NCI-H2081 treated with DMSO at 0.1 percent for 48 hours (cell line): ENCODE measurements at places on chromosomes 6 and 20.

DNA sequence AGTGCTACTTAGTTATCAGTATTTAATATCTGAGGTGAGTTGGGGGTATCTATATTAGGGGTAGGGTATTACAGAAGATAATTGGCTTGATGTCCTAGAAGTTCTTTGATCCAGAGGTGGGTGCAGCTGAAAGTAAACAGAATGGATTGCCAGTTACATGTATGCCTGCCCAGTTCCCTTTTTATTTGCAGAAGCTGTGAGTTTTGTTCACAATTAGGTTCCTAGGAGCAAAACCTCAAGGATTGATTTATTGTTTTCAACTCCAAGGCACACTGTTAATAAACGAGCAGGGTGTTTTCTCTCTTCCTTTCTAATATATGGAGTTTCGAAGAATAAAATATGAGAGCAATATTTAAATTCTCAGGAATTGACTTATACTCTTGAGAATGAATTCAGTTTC, 129.0 kb downstream of the SULF2 start:
- no peak for DNase-seq

GRCh38 chr20:22456109-22456508, 128.3 kb downstream of the FOXA2 start:
- DNase-seq, result no peak

GRCh38 chr6:142117366-142117765, 15.4 kb upstream of the GJE1 start:
- no peak for DNase-seq

- no peak for DNase-seq
Observed at GRCh38 chr6:7075341-7076000, 32.3 kb upstream of the RREB1 start.

- DNase-seq, result no peak
Observed at GRCh38 chr20:40600441-40601219, 88.4 kb downstream of the MAFB start.

- DNase-seq, result no peak
Observed at GRCh38 chr20:20655883-20656282, 56.6 kb downstream of the RALGAPA2 start.

DNA sequence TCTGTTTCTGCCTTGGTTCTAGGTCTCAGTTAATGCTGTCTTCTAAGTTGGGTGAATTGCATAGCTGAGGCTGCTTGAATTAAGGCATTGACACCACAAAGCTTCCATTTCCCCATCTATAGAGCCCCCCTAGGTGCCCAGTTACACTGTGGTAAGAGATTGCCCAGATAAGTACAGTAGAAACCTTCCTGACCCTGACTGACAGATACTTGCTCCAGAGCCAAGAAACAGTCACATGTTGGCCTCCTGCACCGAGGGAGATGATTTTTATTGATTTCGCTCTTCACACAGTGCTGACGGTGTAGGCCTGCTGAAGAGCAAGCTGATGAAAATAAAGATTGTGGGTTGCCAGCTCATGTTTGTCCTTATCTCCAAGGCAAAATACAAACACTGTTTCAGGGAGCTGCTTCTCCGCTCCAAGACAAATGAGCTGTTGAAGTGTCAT, 67.9 kb downstream of the TRMT11 start:
- DNase-seq, result no peak

DNA sequence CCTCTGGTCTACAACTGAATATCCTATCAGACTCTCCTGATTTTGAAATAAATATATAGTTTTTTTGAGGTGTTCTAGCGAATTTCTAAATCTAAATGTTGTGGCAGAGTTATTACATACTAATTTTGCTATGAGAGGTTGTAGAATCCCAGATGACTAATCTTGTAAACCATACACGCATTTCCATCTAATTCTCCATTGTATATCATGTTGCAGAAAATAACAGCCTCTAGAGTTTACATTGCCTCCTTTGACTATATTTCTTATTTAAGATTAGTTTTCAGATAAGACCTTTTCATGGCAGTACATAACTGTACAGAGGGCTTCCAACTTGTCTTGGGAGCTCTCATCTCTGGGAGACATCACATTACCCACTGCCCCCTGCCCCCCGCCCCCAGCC, 22.9 kb downstream of the PTPN1 start:
- DNase-seq, result no peak

GRCh38 chr6:75746221-75746620, 2.8 kb upstream of the MYO6 start:
- no peak for DNase-seq

- DNase-seq, result no peak
Observed at GRCh38 chr20:50592282-50593004, 82.3 kb downstream of the PTPN1 start.

GRCh38 chr20:62739581-62740285, 31.1 kb downstream of the NTSR1 start:
- no peak for DNase-seq

DNA sequence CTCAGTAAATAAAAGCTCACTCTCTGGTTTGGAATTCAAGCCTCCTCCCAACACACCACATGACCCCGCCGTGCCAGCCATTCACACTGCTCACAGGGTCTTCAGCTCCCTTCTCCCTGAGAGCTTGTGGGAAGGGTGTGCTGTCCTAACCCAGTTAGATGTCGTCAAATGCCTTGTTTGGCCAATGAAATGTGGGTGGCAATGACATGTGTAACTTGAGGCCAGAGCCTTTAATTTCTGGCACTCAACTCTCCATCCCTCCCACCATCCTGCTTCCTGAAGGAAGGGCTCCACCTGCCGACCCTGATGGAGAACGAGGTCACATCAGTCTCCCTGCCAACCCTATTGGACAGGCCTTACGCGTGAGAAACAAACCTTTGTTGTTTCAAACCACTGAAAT, 224.5 kb upstream of the AGPAT4 start:
- no peak for DNase-seq

DNA sequence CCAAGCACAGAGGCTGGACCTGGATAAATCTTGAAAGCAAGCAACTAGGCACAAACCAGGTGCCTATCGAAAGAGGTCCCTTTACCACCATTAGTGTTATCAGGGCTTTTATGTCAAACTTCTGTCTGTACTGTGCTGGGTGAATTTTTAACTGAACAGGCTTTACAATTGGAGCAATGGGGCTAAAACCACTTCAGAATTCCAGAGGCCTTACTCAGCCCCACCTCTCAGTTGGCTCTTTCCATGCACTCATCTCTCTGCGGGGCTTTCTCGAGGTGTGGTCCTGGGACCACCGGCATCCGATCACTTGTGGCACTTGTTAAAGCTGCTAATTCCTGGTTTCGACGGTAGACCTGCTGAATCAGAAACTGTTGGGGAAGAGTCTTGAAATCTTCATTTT, 232.5 kb downstream of the SOX4 start:
- no peak for DNase-seq

DNA sequence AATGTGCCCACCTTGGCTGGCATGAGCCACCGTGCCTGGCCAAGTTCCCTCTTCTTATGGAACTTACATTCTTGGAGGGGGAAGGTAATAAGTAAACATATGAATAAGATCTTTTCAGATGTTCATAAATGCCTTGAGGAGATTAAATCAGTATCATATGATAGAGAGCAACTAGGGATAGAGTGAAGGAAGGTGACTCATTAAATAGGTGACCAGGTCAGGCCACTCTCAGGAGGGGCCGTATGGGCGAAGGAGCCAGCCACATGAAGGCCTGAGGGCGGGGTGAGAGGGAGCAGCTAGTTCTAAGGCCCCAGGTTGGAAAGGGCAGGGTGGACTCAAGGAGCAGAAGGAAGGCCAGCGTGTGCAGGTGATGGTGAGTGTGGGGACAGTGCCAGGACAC, 91.1 kb downstream of the UST start:
- DNase-seq, result no peak
